Fibroblast of the aortic adventitia (primary cell): ENCODE measurements at places on chromosomes 7 and 10.

- no peak for DNase-seq
These were observed 106.6 kb downstream of the VIPR2 start for GRCh38 chr7:159038066-159038465.

- DNase-seq, result no peak
These were observed 39.7 kb downstream of the RASGEF1A start for GRCh38 chr10:43226851-43227845.

DNA sequence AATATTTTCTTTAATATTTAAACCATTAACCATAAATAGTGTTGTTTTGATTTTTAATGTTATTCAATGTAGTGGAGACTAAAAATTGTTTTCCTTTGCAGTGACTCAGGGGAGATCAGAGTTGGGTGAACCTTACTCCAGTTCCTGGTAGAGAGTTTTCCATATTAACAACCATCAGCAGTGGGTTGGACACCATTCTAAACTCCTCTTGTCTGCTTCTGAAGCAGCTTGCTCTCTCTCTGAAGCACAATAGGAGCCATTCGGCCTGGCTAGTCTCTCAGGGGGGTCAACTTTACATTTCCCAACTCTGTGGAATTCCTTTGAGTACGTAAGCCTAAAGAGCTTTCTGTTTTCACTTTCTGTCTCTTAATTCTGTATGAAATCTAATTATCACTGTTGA lies 9.4 kb upstream of the NRG3 start:
- DNase-seq, result no peak

DNA sequence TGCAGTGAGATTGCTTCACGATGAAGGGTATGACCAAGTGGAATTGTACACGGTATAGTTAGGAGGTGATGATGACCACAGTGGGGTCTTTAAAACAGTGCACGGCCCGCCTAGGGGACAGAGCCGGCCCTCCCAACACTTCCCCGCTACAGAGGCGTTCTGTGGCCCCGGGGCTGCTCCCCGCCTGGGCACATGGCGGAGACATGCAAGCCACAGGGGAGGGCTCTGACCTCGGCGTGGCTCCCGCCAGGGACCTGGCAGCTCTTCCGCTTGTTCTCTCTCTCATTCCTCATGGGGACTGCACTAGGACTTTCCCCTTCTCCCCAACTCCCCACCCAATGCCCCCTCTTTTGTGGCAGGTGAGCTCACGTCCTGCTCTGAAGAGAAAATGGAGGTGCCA lies 393.8 kb downstream of the DNAJB6 start:
- DNase-seq, result no peak

DNA sequence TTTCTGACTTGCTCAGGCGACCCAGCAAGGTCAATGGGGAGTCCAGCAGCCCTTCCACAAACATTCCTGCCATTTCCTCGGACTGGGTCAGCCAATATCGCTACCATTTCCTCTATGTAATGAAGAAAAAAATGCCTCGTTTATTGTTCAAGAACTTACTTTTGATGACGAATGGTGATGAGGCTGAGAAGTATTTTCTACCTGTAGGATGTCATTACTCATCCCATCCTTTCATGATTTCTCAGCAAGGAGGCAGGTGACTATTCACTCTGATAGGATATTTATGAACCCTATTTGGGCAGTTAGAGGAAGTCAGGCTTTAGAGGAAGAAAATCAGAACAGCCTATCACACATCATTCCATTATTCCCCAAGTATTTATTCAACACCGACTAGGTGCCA lies 178.6 kb downstream of the FANK1 start:
- no peak for DNase-seq
